ENCODE measurements at places on chromosomes 2 and 18.

DNA sequence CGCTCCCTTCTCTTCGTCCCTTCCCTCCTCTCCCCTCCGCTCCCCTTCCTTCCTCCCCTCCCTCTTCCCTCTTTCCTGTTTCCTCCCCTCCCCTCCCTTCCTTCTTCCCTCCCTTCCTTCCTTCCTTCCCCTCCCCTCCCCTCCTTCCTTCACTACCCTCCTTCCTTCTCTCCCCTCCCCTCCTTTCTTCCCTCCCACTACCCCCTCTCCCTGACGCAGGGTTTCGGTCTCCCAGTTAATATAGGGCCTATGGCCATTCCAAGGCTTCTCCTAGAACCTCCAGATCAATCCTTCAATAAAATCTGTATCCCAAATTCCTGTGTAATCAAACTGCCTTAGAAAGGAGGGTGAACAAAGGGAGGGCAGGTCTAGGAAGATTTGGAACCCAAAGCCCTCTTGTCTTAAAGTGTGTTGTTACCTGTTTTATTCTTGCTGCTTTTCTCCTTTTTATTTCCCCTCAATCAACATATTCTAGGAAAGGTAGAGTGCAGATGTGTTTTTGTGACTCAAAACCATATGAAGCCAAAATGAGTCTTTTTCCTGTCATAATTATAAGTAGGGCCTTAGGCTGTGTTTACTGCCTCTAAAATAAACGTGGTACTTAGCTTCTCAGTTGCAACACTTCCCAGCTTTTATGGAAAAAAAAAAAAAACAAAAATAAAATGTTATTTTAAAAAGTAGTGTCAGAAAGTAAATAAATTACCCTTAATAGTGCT lies 53.7 kb downstream of the GPD2 start:
- no peak for DNase-seq

DNA sequence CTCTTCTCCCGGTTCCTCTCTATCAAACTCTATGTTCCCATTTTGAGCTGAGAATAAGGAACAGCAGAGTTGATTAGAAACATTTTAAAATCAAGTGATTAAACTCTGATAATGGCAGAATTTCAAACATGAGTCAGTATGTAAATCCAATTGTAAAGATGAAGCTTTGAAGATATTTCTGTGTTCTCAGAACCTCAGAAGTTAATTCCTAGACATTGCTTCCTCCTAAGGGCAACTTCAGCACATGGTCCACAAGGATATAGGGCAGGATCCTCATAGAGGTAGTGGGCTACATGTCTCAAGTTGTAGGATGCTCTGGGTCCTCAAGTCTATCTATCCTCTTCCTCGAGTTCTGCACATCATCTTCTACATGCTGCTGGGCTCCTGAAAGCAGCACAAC lies 46.3 kb downstream of the QPCT start:
- DNase-seq = no peak

GRCh38 chr18:51092117-51092516 lies 62.1 kb downstream of the SMAD4 start:
- DNase-seq = no peak

DNA sequence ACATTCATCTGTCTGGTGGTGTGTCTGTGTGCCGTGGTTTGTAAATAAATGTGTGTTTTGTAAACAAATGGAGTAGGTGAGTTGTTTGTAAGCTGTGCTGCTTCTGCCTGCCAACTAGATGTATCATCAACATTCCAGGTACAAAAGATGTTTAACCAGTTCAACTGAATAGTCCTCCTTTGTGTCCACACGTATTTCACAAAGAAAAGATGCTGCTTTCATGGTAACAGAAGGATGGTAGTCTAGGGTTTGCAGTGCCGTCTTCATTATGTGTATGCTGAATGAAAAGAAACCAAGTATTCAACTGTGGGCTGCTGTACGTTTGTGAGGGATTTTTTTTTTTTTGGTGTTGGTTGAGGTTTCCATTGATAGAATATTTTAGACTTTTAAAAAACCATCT lies 72.1 kb downstream of the CAMKMT start:
- DNase-seq = no peak

DNA sequence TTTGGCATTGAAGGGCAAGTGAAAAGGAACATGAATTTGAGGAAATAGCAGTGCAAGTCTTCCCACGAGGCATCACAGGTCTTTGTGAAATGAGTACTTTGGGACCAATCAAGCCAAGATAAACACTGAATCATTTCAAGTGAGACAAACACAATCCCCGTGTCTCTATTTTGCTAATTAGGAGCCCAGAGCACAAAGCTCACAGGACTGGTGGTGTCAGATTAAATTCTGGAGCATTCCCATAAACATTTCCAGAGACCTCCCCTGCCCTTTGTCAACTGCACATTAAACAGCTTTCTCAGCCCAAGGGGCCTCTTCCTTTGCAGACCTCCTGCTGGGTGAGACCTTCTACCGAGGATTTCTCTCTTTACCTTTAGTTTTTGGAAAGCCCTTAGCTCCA lies 50.7 kb downstream of the DAPL1 start:
- DNase-seq = no peak

GRCh38 chr18:55083461-55083860 lies 124.2 kb upstream of the CCDC68 start:
- no peak for DNase-seq

DNA sequence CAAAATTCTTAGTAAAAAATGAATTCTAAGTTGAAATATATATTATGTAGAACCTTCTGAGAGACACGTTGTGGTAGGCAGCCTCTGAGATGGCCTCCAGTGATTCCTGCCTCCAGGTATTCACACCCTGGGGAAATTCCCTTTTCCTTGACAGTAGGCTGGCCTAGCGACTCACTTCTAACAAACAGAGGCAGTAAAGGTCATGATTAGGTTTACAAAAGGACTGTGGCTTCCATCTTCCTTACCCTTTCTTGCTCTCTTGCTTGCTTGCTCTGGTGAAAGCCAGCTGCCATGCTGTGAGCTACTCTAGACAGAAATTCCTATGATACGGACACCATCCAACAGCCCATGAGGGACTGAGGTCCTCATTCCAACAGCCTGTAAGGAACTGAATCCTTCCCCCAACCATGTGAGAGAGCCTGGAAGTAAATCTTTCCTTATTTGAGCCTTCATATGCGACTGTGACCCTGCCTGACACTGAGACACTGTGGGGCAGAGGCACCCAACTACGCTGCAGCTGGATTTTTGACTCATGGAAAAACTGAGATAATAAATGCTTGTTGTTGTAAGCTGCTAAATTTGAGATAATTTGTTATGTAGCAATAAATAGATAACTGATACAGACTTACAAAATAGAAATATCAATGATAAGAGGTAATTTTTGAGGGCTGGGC lies 32.7 kb upstream of the SERTAD2 start:
- DNase-seq = no peak

- DNase-seq = no peak
Measured at GRCh38 chr18:9530226-9531009, 55.1 kb downstream of the RALBP1 start.

DNA sequence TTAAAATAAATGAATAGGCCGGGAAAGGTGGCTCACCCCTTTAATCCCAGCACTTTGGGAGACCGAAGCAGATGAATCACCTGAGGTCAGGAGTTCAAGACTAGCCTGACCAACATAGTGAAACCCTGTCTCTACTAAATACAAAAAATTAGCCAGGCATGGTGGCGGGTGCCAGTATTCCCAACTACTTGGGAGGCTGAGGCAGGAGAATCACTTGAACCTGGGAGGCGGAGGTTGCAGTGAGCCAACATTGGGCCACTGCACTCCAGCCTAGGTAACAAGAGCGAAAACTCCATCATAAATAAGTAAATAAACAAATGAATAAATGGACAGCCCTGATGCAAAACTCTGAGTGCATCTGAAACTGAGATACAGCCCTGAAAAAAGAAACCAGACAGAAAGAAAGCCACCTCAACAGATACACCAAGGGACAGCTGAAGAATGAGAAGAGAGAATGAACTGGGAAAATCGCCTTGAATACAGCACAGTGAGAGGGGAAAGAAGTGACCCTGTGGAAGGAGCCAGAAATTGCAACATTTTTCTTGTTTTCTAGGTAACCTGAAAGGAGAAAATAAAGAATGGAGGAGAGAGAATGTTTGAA lies 64.4 kb downstream of the TRABD2A start:
- DNase-seq = no peak

All from posterior vena cava (tissue), 2 donors.